Right ventricle myocardium superior (tissue), 1 donor: ENCODE measurements at places on chromosomes 1 and 21. TPM values are rescaled to one million over a fixed set of nuclear protein-coding genes. Genes with fewer than 3 reads are reported as not detected.

SPRR2E gene
- not detected for total RNA-seq

GJA5 gene
- total RNA-seq: 8.1 TPM

AIRE gene
- not detected for total RNA-seq

LCE1D gene
- not detected for total RNA-seq

S100A12 gene
- 2.4 TPM for total RNA-seq

DNASE2B gene
- total RNA-seq: not detected

HPDL gene
- not detected for total RNA-seq

CELA3B gene
- not detected for total RNA-seq

OR10Z1 gene
- total RNA-seq: not detected

S100A3 gene
- 0.70 TPM for total RNA-seq

SLC19A1 gene
- 6.9 TPM for total RNA-seq
